ENCODE measurements at places on chromosomes 1 and 21. TPM values are rescaled to one million over a fixed set of nuclear protein-coding genes. Genes with fewer than 3 reads are reported as not detected.
A peak's percentile ranks its signal among the peaks of the same experiment; 100 is the strongest.

DNA sequence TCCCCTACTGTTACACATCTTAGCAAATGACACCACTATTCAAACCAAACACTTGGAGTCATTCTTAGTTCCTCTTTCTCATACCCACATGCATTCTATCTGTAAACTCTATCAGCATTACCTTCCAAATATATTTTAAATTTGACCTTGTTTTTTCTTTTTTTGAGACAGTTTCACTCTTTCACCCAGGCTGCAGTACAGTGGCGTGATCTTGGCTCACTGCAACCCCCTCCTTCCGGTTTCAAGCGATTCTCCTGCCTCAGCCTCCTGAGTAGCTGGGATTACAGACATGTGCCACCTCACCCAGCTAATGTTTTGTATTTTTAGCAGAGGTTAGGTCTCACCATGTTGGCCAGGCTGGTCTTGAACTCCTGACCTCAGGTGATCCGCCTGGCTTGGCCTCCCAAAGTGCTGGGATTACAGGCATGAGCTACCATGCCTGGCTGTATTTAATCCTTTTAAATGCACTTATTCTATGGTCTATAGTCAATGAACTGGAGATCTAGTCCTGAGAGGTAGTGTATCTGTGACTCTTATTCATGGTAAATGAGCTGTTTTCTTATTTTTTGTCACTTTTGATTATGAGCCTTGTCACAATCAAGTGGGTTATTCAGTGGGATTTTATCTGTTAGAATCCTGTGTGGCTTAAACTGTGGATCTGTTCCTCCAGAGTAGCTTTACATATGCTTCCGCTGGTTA lies 73.1 kb downstream of the GATAD2B start:
- DNase-seq: no peak

DNA sequence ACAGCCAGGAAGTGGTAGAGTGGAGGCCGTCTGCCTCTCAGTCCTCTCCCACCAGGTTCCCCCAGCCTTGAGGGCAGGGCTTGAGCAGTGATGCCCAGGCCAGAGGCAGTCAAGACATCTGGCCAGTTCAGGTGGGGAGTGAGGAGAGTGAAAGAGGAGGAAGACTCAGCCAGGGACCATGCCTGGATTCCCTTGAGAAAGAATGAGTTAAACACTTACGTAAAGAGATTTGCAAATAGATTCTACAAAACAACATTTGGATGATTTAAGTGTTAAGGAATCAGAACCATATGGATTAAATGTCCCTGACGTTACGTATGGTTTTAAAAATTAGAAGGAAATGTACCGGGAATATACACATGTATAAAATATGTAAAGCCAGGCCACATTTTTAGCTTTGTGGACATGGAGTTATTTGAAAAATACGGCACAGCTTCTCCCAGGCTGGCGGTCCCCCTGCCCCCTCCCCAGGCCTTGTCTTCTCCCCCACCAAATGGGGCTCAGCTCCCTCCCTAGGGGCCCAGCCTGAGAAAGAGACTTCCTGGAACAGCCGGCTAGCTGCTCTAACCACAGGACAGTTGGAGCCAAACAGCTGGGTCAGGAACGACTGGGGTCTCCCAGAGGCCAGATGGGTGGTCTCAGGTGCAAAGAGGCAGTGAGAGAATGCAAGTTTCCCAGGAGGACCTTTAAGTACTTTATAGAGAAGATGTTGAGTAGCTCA lies 188.3 kb upstream of the EDN2 start:
- no peak for DNase-seq

- DNase-seq: no peak
Measured at GRCh38 chr1:11795238-11795890, 10.4 kb downstream of the MTHFR start.

GRCh38 chr1:214440219-214440965 lies 111.0 kb downstream of the PTPN14 start:
- peak; percentile 84 for DNase-seq

DNA sequence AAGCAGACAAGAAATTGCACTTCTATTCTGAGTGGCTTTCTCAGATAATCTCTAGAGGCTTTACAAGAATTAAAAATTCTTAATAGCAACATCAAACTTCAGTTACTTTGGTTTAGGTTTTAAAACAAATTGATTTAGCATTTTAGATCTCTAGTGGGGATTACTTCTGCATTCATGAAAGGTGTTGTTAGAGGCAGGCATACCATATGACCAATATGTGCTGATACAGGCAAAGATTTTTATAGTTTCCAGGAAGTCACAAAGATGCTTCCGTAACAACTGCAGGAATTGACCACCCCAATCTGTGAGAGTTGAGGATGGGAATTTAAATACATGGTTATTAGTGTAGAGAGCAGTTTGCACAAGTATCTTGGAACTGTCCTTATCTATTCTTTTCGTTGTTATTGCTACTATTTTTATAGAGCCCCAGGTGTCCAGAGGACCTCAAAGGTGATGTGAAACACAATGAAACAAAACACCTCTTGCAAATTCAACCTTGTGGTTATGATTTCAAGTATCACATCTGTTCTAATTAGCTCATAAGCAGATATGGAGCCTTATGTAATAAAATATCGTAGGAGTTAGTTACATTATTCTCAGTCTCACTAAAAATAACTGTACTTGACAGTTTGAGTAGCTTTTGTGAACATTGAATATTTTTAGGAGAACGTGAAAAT lies 512.7 kb upstream of the ADGRL4 start:
- no peak for DNase-seq

DNA sequence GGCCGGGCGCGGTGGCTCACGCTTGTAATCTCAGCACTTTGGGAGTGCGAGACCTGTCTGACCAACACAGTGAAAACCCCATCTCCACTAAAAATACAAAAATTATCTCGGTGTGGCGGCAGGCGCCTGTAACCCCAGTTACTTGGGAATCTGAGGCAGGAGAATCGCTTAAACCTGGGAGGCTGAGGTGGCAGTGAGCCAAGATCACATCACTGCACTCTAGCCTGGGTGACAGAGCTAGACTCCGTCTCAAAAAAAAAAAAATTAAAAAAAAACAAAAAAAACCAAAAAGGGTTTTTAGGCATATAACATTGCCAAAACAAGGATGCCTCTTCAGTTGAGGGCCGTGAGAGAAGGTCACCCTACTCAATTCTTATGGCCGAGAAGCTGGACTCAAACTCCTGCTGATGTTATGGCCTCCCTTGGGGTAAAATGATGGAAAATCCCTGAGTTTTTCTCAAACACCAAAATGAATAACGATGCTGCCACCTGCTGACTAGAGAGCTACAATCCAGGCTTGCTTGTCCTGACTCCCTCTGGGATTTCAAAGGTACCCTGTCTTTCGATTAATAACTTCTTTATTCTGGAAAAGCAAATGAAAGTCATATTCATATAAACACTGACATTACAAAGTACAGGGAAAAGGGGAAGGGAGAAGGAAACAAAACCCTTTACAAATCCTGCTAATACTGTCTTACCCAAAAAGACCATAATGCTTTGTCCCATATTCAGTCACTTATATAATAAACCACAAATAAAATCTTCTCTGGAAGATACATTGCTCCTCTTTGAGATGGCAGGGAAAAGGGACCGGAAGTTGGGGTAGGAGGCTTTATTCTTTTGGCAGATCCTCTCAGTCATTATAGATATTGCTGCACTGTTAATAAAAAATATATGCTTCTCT lies 10.7 kb downstream of the RAB42 start:
- DNase-seq: peak; percentile 73

RRP1 gene
- total RNA-seq: 23.3 TPM

ATP1A1 gene
- total RNA-seq: 130 TPM
